ENCODE measurements at places on chromosomes 13 and 19. TPM values are rescaled to one million over a fixed set of nuclear protein-coding genes. Genes with fewer than 3 reads are reported as not detected.

DNA sequence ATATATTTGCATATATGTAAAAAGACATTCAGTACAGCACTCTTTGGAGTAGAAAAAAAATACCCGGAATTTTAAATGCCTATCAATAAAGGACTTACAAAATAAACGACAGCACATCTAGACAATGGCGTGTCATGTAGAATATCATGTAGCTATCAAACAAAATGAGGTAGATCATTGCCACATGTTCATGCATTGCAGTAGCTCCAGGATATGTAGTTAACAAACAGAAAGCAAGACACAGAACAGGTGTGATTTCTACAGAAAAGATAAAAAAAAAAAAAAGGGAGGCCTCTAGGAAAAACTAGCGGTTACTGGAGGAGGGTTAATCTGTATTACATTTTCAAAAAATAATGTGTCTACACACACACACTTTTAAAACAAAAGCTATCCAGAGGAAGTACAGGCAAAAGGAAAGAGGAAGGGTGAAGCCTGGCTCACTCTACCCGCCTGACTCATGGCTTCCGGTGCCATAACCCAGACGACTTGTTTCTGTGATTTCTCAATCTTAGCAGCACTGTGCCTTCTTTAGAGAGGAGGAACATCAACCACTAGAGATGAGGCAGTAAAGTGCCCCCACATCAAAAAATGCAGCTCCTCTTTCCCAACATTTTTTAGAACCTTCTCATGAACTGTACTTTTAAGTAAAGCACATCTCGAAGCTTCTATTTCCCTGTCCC is 6.9 kb downstream of the KCTD12 start:
- peak overlapping the region; percentile 71 for H3K27ac ChIP-seq
- H3K27me3 ChIP-seq: no peaks in the 10 kb centered on the region
- no peak overlapping the region for H3K4me3 ChIP-seq

DNA sequence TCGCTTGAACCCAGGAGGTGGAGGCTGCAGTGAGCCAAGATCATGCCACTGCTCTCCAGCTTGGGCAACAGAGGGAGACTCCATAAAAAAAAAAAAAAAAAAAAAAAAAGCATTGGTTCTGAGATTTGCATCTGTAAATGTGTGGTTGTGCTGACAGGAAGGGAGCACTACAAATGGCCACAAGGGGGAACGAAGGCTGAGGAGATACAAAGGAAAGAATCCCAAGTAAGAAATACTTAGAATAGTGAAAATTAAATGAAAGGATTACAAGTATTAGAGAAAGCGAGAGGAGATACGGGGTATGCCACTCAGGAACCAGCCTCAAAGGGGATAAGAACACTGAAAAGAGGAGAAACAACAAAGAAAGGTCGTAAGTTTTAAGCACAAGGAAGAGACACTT is 284.9 kb downstream of the KLF12 start:
- H3K4me1 ChIP-seq: no peaks in the 10 kb centered on the region
- H3K27me3 ChIP-seq: no peaks in the 10 kb centered on the region
- no peak overlapping the region for H3K27ac ChIP-seq
- H3K4me3 ChIP-seq: no peak overlapping the region
- no peaks in the 10 kb centered on the region for H3K36me3 ChIP-seq

DNA sequence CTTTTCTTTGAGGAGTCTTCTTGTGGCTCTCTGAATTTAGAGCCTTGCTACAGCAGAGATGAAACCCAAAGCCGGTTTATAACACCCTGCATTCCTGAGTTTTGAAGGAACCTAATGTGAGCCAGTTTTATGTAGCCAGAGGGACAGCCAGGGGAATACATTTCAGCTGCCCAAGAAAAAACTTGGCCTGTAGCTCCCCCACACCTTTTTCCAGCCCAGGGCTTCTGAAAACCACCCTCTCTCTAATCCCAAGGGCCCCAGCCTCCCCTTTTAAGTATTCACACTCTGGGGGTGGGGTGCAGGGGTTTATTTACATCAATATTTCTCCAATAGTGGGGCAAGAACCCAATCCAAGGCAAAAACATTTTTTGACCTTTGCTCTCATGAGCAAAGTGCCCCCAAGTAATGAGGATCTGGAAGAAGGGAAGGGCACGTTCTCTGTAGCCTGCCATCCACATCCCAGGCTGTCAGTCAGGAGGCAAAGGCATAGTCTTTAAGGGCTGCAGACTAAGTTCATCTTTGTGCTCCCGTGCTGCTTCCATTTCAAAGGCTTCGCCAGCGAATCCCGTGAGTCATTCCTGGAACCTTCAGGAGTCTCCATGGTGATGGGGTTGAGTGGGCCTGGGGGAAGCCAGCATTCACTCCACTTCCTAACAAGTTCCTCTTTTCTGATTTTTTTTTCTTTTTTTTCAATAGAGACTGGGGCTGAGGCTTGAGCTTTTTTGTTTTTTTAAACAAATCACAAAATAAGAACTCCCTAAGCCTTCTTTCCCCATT is 33.2 kb upstream of the MEDAG start:
- H3K27me3 ChIP-seq: no peaks in the 10 kb centered on the region
- H3K4me1 ChIP-seq: no peaks in the 10 kb centered on the region
- H3K36me3 ChIP-seq: no peaks in the 10 kb centered on the region
- H3K27ac ChIP-seq: peak overlapping the region; percentile 74
- no peak overlapping the region for H3K4me3 ChIP-seq

DNA sequence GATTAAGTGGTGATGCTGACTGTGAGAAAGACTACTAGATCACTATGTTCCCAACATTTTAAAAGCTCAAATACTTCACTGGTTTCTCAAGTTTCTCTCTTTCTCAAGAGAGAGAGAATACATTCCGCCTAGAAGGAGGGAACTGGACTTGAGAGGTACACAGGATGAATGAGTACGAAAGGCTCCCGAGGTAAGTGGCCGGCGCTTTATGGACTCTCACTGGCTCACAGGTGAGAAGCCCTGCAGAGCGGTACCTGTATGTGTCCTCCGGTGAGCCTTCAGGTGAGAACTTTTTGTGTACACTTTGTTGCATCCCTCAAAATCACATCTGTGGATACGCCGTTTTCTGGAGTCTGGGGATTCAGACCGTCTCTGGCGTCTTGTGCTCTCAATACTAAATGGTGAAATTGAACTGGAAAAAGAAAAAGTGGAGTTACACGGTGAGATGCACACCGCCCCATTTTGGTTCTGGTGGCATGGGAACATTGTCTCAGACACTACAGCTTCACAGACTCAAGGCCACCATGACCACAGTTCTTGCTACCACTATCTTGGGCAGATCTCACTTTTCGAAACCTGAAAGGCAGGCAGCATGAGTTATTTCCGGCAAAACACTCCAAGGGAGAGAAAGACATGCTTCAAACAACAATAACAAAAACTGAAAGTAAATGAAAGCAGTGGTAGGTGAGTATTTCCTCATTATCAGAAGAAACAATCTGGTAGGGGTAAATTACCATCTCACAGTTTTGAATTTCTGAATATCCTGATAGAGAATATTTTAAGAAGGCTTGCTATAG is 418.9 kb downstream of the KLF12 start:
- DNase-seq: no peak
- H3K4me3 ChIP-seq: no peak overlapping the region
- H3K4me1 ChIP-seq: no peaks in the 10 kb centered on the region
- H3K27me3 ChIP-seq: no peaks in the 10 kb centered on the region

GRCh38 chr19:16366433-16367260 is 42.0 kb downstream of the KLF2 start:
- H3K27me3 ChIP-seq: no peaks in the 10 kb centered on the region
- H3K36me3 ChIP-seq: no peaks in the 10 kb centered on the region
- no peaks in the 10 kb centered on the region for H3K4me1 ChIP-seq
- no peak overlapping the region for H3K27ac ChIP-seq
- DNase-seq: no peak

- peak overlapping the region; percentile 81 for H3K4me3 ChIP-seq
- no peaks in the 10 kb centered on the region for H3K27me3 ChIP-seq
- peak; percentile 59 for DNase-seq
- H3K4me1 ChIP-seq: peaks cover 12% of the 10 kb centered on the region
- H3K27ac ChIP-seq: peak overlapping the region; percentile 97
- no peaks in the 10 kb centered on the region for H3K36me3 ChIP-seq
Observed at GRCh38 chr19:13795595-13796300, 505 bp downstream of the ZSWIM4 start.

- no peaks in the 10 kb centered on the region for H3K27me3 ChIP-seq
- no peaks in the 10 kb centered on the region for H3K36me3 ChIP-seq
- no peak for DNase-seq
- no peak overlapping the region for H3K4me3 ChIP-seq
- H3K27ac ChIP-seq: no peak overlapping the region
Observed at GRCh38 chr13:23098161-23098907, 82.4 kb upstream of the SGCG start.

DNA sequence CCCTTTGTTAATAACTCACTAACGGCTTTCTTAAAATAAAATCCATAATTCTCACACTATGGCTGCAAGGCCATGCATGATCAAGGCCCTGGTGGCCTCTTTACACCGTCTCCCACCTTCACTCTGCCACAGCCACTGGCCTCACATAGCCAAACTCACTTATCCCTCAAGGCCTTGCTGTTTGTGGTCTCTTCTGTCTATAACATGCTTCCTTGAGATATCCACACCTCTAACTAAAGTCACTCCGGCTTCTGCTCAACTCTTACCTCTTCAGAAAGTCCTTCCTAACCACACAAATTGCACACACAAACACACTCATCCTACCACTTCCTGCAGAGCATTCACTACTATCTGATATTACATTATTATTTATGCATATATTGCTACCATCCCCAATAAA is 262.5 kb downstream of the DIAPH3 start:
- no peaks in the 10 kb centered on the region for H3K27me3 ChIP-seq
- H3K36me3 ChIP-seq: no peaks in the 10 kb centered on the region
- no peaks in the 10 kb centered on the region for H3K4me1 ChIP-seq
- no peak overlapping the region for H3K27ac ChIP-seq
- no peak overlapping the region for H3K4me3 ChIP-seq

DNA sequence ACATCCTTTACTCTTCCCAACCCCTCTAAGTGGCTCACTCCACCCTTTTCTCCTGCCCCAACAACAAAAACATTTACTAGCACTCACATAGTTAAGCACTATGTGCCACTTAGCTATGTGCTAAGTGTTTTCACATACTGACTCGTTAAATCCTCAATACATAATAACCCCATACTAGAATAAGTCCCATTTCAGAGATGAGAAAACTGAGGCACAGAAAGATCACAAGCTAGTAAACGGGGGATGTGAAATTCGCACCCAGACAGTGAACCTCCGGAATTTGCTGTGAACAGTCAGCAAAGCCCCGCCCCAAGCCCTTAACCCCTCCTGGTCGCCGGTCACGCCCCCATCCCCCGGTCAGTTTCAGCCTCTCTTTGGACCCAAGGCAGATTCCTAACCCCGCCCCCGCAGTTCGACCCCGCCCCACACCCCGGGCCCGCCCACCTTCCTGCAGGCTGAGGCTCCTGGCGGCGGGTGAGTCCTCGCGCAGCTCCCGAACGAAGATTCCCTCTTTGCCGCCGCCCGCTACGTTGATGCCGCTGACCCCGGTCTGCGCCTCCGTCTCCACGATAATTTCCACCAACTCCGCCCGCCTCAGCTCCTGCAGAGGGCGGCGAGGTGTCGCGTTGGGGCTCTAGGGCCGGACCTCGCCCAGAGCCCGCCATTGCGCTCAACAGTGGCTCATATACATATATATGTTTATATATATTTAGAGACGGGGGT is 9.8 kb downstream of the PRX start:
- peak overlapping the region; percentile 91 for H3K27ac ChIP-seq
- H3K4me3 ChIP-seq: peak overlapping the region; percentile 81
- H3K36me3 ChIP-seq: no peaks in the 10 kb centered on the region
- no peaks in the 10 kb centered on the region for H3K27me3 ChIP-seq
- DNase-seq: peak; percentile 93
- no peaks in the 10 kb centered on the region for H3K4me1 ChIP-seq

DNA sequence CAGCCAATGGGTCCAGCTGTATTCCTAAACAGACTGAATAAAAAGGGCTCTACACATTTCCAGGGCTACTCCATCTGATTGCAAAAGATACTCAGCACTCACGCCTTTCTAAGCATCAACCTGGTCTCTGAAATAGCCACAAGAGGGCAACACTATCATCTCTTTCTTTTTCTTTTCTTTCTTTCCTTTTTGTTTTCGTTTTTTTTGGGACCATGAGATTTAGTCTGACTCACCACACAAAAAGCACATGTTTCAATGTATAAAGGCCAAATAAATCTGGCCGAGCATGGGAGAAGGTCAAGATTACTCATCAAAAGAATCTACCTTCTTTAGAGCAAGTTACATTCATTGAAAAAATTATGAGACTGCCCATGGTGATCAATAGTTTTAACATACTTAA is 805.6 kb upstream of the ARGLU1 start:
- H3K4me3 ChIP-seq: no peak overlapping the region
- H3K27me3 ChIP-seq: no peaks in the 10 kb centered on the region
- no peak overlapping the region for H3K27ac ChIP-seq
- no peak for DNase-seq

GRCh38 chr13:108680011-108680410 is 50.6 kb downstream of the MYO16 start:
- no peaks in the 10 kb centered on the region for H3K36me3 ChIP-seq
- no peaks in the 10 kb centered on the region for H3K4me1 ChIP-seq
- peaks cover 3% of the 10 kb centered on the region for H3K27me3 ChIP-seq
- H3K27ac ChIP-seq: no peak overlapping the region
- H3K4me3 ChIP-seq: no peak overlapping the region

DNA sequence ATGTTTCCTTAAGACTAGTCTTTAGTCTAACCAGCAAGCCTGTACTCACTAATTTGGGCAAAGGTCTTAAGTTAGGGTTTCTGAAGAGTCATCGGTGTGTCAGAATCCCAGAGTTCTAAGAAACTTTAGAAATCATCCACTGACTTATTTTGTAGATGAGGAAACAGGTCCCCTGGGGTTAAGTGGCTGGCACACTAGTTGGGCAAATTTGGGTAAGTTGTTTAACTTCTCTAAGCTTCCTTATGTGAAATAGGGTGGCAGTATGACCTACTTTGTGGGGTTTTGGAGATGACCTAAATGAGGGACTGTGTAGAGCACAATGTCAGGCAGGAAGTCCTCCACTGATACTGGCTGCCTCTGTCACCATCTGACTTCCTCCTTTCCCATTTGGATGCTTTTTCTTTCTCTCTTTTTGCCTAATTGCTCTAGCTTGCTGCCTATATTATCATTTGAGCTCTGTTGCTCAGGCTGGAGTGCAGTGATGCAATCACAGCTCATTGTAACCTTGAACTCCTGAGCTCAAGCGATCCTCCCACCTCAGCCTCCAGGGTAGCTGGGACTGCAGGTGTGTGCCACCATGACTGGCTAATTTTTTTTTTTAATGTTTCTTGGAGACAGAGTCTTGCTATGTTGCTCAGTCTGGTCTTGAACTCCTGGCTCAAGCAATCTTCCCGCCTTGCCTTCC is 2.3 kb downstream of the ADGRE3 start:
- H3K4me1 ChIP-seq: no peaks in the 10 kb centered on the region
- DNase-seq: no peak
- H3K27ac ChIP-seq: no peak overlapping the region
- no peaks in the 10 kb centered on the region for H3K36me3 ChIP-seq
- no peaks in the 10 kb centered on the region for H3K27me3 ChIP-seq
- H3K4me3 ChIP-seq: no peak overlapping the region

Gene CYP4F8
- total RNA-seq: not detected

Gene ZNF253
- total RNA-seq: 25.6 TPM

Gene NPHS1
- total RNA-seq: not detected

Gene ZNF43
- 21.0 TPM for total RNA-seq

Gene RNF225
- total RNA-seq: 2.9 TPM

Gene TMC4
- total RNA-seq: 41.6 TPM

Gene DENND1C
- 1.3 TPM for total RNA-seq
